ENCODE measurements at places on chromosomes 1 and 21.

DNA sequence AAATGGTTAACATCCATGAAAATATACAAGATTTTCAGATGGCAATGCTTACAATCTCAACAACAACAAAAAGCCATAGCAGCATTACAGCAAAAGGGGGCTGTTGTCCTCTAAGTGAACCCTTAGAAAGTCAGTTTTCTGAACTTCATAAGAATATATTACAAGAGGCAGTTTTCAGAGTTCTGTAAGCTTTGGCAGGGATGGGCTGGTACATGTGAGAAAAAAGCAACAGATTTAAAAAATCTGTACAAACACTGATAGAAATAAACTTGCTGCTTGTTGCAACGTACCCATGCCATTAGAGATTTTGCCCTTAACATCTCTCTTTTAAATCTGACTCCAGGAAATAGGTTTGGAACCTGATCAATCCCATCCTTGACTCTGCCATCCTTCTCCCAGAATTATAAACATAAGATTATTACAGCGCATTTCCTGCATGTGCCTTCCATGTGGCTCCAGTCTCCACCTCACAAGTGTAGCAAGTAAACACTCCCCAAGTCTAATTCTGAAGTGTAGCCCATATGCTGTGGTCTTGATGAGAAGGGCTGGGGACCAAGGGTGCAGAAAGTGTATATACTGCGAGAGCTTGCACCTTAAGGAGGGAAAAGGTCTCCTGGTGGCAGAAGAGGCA is 101.4 kb upstream of the TSPAN2 start:
- DNase-seq: no peak

- peak; percentile 20 for DNase-seq
Measured at GRCh38 chr1:242448910-242449645, 75.4 kb downstream of the PLD5 start.

DNA sequence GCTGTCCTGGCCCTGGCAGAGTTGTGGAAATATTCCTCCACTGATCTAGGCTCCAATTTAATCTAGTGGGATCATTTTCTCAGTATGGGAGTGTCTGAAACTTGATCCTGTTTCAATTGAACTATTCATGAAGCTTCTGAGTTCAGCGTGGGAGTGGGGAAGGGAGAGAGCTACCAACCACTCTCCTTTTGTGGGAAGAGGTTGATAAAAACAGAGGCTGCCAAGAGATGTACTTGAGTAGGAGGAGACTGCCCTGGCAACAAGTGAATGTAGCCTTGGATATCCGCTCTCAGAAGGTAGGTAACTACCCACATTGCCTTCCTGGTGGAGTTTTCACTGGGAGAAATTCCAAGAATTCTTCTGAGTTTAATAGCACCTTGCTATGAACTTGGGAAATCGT is at the start of gene CTXND2:
CTXND2 (plus strand) TSS at position 119 of the 400 bp plus-strand sequence. CDS start 25,179 bp downstream, outside the sequence.
- peak; percentile 8 for DNase-seq

DNA sequence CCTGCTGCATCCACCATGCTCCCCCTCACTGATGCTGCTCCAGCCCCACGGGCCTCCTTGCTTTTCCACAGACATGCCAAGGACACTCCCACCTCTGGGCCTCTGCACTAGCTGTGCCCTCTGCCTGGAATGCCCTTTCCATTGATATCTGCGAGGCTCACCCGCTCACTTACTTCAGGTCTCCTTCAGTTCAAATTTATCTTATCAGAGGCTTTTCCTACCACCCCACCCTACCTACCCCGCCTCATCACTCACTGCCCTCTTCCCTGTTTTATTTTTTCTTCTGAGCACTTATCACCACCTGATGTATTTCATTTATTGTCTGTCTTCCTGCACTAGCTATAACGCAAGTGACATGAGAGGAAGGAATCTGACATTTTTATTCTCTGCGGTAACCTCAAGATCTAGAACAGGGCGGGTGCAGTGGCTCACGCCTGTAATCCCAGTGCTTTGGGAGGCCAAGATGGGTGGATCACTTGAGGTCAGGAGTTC is 7.0 kb downstream of the HSPG2 start:
- no peak for DNase-seq

- no peak for DNase-seq
Measured at GRCh38 chr21:44732956-44733355, 21.6 kb upstream of the TSPEAR start.

Data from GM23338 (cell line).